ENCODE measurements at places on chromosomes 11 and 22.

- DNase-seq: no peak
Measured at GRCh38 chr11:113034576-113034975, 73.4 kb downstream of the NCAM1 start.

DNA sequence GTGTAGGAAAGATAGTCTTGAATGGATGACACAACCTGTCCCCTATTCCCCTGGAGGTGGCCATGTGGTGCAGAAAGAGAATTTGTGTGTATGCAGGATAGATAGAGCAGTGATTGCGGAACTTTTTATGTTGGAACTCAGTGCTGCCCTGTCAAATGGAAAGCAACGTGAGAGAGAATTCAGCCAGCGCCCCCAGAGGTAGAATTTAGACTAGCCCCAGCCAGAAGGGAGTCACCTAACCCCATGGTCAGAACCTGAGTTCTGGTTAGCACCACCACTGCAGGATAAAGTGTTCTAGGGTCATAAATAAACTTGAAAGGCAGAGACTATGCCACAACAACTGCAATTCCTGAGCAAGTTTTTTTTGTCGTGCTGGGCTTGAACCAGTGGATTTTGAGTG is 152.9 kb upstream of the GRIA4 start:
- DNase-seq: no peak

GRCh38 chr11:70826541-70827335 is 425.6 kb downstream of the SHANK2 start:
- DNase-seq: no peak

DNA sequence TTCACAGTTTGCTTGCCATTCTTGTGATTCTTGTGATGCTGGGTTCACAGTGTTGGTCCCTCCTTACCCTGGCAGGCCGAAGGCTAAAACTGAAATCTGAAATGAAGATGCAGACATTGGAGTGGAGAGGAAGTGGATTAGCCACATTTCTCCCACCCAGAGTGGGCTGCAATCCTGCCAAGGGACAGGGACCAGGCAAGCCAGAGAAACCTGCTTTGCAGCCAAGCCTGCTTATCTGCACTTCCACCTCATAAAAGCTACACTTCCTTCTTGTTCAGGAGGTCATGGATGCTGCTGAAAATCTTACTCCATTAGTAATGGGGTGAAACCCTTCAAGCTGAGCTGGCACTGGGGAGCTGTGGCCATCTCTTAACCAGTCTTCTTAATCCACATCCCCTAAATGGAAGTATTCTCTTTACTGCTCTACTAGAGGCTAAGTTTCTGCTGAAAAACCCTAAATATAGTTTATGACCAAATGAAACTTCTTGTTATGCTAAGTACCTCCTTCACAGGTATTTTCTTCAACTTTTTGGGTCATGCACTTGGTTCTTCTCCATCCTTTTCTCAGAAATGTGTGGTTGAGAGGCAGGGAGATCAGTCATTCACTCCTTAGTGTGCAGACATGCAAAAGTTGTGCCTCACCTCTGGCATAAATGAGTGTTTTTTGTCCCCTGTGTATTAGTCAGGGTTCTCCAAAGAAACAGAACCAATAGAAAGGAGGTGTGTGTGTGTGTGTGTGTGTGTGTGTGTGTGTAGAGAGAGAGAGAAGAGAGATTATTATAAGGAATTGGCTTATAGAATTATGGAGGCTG is 133.9 kb upstream of the BMAL1 start:
- peak; percentile 4 for DNase-seq

DNA sequence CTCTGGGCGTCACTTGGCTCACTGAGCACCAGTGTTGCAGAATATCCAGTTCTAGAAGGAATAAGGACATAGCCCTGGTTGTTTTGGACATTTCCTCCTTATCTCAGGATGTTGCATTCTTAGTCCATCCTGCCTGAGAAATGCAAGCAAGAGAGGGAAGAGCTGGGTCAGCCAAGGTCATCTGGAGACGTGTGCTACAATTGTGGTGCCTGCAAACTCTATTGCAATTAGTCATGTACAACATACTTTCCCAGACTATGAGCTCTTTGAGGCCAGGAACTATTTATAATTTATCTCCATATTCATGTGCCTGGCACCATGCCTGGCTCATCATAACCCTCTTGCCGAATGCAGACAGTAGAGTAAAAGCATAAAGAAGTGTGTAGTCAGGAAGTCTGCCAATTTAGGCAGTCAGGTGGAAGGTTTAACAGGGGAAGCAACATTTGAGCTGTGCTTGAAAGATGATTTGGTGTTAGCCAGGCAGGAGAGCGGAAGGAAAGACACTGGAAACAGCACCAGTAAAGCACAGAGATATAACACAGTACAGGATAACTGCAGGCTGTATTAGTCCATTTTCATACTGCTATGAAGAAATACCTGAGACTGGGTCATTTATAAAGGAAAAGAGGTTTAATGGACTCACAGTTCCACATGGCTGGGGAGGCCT is 129.4 kb upstream of the PAX6 start:
- no peak for DNase-seq

- no peak for DNase-seq
Measured at GRCh38 chr22:36728505-36728904, 25.0 kb upstream of the CACNG2 start.

DNA sequence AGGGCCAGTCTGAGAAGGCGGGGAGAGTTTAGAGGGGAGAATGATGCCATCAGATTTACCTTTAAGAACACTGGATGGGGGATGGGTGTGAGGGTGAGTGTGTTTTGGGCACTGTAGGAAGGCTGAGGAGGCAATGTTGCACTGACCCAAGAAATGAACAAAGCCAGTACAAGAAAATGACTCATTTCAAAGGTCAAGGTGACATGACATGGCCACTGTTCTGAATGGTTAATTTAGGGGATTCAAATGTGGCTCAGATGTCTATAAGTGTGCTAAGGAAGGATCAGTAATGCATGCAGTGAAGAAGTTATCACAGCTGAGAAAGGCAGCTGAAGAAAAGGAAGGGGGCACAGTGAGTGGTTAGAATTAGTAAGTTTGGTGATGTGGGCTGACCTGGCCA is 129.9 kb downstream of the PGR start:
- no peak for DNase-seq

DNA sequence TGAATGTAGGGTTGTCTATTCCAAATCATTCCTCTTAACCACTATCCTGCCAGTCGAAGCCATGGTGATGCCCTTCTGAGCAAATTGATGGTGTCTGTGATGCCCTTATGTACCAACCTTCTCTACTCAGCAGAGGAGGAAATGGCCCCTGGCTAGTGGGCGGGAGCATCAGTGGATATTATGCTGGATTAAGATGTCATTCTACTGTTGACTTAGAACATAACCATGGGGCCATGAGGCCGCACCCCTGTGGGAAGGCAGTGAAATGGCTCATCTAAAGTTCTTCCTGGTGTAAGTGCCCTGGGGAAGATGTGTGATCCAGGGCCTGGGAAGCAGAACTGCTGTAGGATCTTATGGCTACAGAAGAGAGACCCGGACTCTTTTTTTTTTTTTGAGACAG is 20.7 kb upstream of the P2RY2 start:
- no peak for DNase-seq

GRCh38 chr22:38941488-38941987 is 15.9 kb upstream of the APOBEC3A start:
- DNase-seq: peak; percentile 80

Data from activated T-cell treated with anti-CD3 and anti-CD28 coated beads, Interleukin-2, amount 50 U/mL, for 72 hours (primary cell).